Calu3 (cell line): ENCODE measurements at places on chromosomes 6 and 20. TPM values are rescaled to one million over a fixed set of nuclear protein-coding genes. Genes with fewer than 3 reads are reported as not detected.

The CNBD2 gene
- 5.0 and 5.6 TPM in 2 replicates for total RNA-seq

The FAM83D gene
- total RNA-seq, result 73.0 and 84.0 TPM in 2 replicates

The CALHM5 gene
- 0.05 TPM in 1 of 2 replicates, not detected in the other for total RNA-seq

The SNAP91 gene
- not detected in 2 replicates for total RNA-seq

The LY6G5C gene
- 4.9 and 5.4 TPM in 2 replicates for total RNA-seq

The RBM24 gene
- 0.47 and 1.1 TPM in 2 replicates for total RNA-seq

The OLIG3 gene
- not detected in 2 replicates for total RNA-seq

The MDC1 gene
- 62.4 and 66.6 TPM in 2 replicates for total RNA-seq

The C20orf202 gene
- 0.22 TPM in 1 of 2 replicates, not detected in the other for total RNA-seq

The PTCRA gene
- not detected in 2 replicates for total RNA-seq

The PNLDC1 gene
- 0.52 and 0.71 TPM in 2 replicates for total RNA-seq

The HCK gene
- total RNA-seq, result not detected in 2 replicates

The BTN1A1 gene
- total RNA-seq, result not detected in 2 replicates

The UBE2C gene
- 189 and 210 TPM in 2 replicates for total RNA-seq

The COL12A1 gene
- 20.4 and 29.3 TPM in 2 replicates for total RNA-seq

The MUCL3 gene
- total RNA-seq, result 0.07 and 0.15 TPM in 2 replicates

The DST gene
- 177 and 212 TPM in 2 replicates for total RNA-seq

The COL9A1 gene
- not detected in 2 replicates for total RNA-seq

The KHDRBS2 gene
- total RNA-seq, result not detected in 2 replicates

The MUC21 gene
- total RNA-seq, result not detected in 2 replicates

The CPNE5 gene
- total RNA-seq, result 0.12 TPM in 1 of 2 replicates, not detected in the other

The KCNK15 gene
- 1.5 and 4.8 TPM in 2 replicates for total RNA-seq

The RAET1L gene
- 1.3 and 2.3 TPM in 2 replicates for total RNA-seq

The OTOR gene
- not detected in 2 replicates for total RNA-seq

The TRIM31 gene
- 161 and 181 TPM in 2 replicates for total RNA-seq

The UTRN gene
- 89.4 and 109 TPM in 2 replicates for total RNA-seq

The HLA-DOB gene
- total RNA-seq, result 0.97 and 2.2 TPM in 2 replicates

The PRND gene
- total RNA-seq, result not detected in 2 replicates

The COL11A2 gene
- total RNA-seq, result 1.8 TPM in 2 replicates

The SPATA25 gene
- 3.8 and 5.8 TPM in 2 replicates for total RNA-seq

The SLC17A3 gene
- not detected in 2 replicates for total RNA-seq

The SIGLEC1 gene
- not detected in 2 replicates for total RNA-seq

The TRDN gene
- total RNA-seq, result not detected in 2 replicates

The ATP6V1G2 gene
- 1.0 and 1.5 TPM in 2 replicates for total RNA-seq

The MYLK2 gene
- 1.3 and 1.5 TPM in 2 replicates for total RNA-seq

The RSPH4A gene
- total RNA-seq, result 0.21 and 0.22 TPM in 2 replicates

The MLIP gene
- 0.81 and 1.4 TPM in 2 replicates for total RNA-seq

The ATP5F1E gene
- 108 and 116 TPM in 2 replicates for total RNA-seq

The ABHD16B gene
- total RNA-seq, result 0.24 TPM in 1 of 2 replicates, not detected in the other

The FOXF2 gene
- 0.14 and 0.17 TPM in 2 replicates for total RNA-seq

The MCCD1 gene
- not detected in 2 replicates for total RNA-seq

The TMC2 gene
- not detected in 2 replicates for total RNA-seq

The GCNT2 gene
- 14.3 and 18.0 TPM in 2 replicates for total RNA-seq

The STX7 gene
- total RNA-seq, result 66.8 and 73.2 TPM in 2 replicates

The FAM229B gene
- total RNA-seq, result 13.0 TPM in 2 replicates

The DUSP15 gene
- 0.47 TPM in 1 of 2 replicates, not detected in the other for total RNA-seq

The SLC17A2 gene
- not detected in 2 replicates for total RNA-seq
